Right atrium auricular region (tissue), 2 donors: ENCODE measurements at places on chromosomes 11 and 22. TPM values are rescaled to one million over a fixed set of nuclear protein-coding genes. Genes with fewer than 3 reads are reported as not detected.
A peak's percentile ranks its signal among the peaks of the same experiment; 100 is the strongest.

GRCh38 chr11:118180300-118180703 lies 3.9 kb upstream of the SCN2B start:
- DNase-seq = peak; percentile 85

Gene INPP5J
- 26.3 TPM for total RNA-seq

Gene ART5
- 1.1 TPM for total RNA-seq

DNA sequence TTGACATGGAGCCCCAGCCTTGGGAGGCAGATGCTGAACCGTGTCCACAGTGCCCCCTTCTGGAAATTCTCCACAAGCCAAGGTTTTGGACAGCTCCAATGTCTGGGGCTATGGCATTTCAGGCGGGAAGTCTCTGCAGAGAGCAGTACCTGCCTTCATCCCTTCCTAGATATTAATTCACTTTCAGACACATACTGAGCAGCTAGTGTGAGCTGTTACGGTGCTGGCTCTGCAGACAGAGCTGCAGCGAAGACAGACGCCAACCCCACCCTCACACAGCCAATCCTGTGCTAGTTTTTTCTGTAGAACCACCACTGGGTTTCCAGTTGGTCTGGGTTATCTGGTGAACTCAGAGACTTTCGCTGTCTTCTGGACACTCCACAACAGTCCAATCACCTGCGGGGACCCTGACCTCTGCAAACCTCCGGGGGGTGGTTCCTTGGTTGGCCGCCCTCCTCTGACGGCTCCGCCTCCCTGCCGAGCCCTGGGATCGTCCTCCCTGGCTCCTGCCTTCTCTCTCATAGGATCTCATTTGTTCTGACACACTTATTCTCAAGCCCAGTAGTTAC lies 9.1 kb downstream of the LMF2 start:
- peak; percentile 72 for DNase-seq

Gene EXT2
- 45.2 TPM for total RNA-seq

Gene MUC2
- not detected for total RNA-seq

Gene MRGPRE
- not detected for total RNA-seq

- DNase-seq = no peak
Measured at GRCh38 chr11:36313750-36314433, 17.8 kb downstream of the PRR5L start.

GRCh38 chr11:111225881-111226280 lies 19.6 kb upstream of the POU2AF2 start:
- no peak for DNase-seq

GRCh38 chr11:20964985-20965384 lies 295.6 kb downstream of the NELL1 start:
- DNase-seq = no peak

- DNase-seq = no peak
Measured at GRCh38 chr22:41562461-41562860, 1.7 kb downstream of the CSDC2 start.

DNA sequence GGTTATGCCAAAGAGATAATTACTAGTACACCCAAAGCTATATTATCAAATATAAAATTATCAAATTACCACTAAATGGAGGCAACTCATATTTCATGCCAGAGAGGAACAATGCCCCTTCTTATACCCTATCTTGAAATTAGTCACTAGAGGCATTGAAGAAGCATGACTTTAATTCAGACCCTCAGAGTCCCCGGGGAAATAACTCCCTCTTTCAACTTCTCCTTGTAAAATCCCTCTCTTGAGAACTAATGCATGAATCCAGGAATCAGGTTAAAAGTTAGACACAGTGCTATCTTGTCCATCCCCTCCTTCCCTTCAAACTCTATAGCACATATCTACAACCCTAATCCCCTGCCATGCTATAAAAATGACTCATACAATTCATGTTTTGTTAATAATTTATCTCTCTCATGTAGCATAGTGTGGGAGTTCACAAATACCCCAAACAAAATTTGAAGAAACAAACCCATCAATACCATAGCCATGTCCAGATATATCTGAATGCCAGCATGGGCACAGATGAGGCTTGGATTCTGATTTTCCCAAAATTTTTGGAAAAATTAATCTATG lies 665.4 kb downstream of the KCNA4 start:
- DNase-seq = no peak

DNA sequence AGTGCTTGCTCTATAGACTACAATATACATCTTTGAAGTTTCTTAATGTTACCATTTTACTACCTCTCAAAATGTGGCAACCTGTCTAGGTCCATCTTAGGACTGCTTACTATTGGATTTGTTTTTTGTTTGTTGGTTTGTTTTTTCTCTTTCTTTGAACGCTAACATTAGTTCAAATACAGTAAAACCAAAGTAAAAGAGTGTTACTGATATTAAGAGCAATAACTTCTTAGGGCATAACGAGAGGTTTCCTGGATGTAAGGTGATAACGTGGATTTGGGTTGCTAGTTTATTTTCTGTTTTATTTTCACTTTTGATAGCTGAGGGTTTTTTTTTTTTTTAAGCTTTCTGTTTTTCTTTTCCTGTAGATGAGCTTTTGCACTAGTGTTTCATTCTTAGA lies 43.6 kb downstream of the TMEM135 start:
- no peak for DNase-seq

Gene CECR2
- 4.8 TPM for total RNA-seq

- DNase-seq = no peak
Measured at GRCh38 chr11:115578275-115578674, 74.1 kb upstream of the CADM1 start.

Gene PANX3
- not detected for total RNA-seq

Gene OR4A16
- not detected for total RNA-seq

Gene OR52A1
- total RNA-seq = not detected

DNA sequence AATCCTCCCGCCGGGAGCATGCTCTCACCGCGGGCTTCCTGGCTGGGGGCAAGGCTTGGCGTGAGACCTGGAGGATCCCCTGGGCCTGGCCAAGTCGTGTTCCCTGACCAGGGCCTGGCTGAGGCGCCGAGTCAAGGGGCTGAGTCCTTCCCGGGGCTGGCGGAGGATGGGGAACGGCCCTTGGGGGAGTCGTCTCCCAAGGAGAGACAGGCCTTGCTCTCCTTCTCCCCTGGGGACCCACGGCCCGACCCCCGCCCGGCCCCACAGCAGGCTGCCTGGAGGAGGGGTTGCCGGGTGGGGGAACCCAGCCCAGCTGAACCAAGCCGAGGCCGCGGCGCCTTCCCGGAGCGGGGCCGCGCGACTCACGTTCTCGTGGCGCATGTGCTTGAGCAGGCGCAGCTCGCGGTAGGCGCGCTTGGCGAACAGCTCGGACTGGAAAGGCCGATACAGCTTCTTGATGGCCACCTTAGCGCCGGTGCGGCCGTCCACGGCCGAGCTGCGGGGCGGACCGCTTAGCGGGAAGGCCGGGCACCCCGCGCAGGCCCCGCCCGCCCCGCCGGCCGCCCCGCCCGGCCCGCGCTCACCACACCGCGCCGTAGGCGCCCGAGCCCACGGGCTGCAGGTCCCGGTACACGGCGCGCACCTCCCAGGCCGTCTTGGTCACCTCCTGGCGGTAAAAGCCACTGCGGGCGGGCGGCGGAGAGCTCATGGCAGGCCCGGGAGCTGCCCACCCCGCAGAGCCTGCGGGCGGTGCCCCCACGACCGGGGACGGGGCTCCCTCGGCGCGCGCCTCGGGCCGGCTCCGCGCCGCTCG lies 475 bp downstream of the MAPK12 start:
- DNase-seq = no peak

DNA sequence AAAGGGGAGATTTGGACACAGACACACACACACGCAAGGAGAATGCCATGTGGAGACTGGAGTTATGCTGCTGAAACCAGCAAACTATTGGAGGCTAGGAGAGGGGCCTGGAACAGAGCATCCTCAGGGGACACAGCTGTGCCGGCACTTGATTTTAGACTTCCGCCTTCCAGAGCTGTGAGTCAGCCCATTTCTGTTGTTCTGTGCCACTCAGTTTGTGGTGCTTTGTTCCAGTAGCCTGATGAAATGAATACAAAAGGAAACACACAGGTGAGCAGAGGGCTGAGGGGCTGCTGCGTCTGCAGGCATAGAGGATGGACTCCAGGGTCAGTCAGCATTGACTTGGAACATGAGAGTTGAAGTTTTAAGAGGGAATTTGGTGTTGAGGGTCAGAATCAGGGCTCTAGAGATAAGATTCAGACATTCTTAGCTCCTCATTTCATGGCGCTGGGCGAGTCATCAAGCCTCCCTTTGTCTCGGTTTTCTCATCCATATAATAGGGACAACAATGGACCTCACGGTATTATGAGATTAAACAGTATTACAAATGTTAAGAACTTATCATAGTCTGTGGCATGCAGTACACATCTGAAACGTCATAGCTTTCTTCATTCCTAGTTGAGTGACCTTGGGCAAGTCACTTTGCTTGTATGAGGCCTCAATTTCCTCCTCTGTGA lies 191.0 kb downstream of the MIAT start:
- peak; percentile 58 for DNase-seq

Gene MOGAT2
- total RNA-seq = not detected

- DNase-seq = no peak
Measured at GRCh38 chr11:6438979-6439571, 1.7 kb downstream of the HPX start.

Gene CALCA
- total RNA-seq = not detected

GRCh38 chr11:62130283-62131169 lies 6.7 kb downstream of the INCENP start:
- no peak for DNase-seq

- DNase-seq = no peak
Measured at GRCh38 chr11:88105526-88105925, 69.7 kb downstream of the RAB38 start.

GRCh38 chr11:121347813-121348212 lies 55.2 kb downstream of the SC5D start:
- no peak for DNase-seq

Gene MS4A2
- 0.93 TPM for total RNA-seq

Gene NRGN
- 2.2 TPM for total RNA-seq

GRCh38 chr11:61343792-61344745 lies 11.0 kb downstream of the TKFC start:
- DNase-seq = no peak

Gene OR5B21
- total RNA-seq = not detected

DNA sequence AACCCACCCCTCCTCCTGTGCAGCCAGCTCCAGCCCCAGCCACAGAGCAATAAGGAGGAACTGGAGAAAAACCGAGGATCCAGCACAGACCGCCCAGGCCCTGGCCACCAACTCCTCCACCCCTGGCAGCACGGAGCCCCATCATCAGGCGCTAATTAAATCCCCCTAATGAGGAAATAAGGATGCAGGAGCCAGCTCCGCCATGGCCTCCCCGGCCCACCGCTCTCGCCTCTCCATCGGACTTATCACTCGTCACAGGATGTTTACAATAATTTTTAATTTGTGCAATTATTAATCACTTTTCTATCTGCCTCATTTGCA lies 42.6 kb downstream of the BUD13 start:
- DNase-seq = no peak

GRCh38 chr11:78338138-78338537 lies 79.5 kb downstream of the GAB2 start:
- no peak for DNase-seq

DNA sequence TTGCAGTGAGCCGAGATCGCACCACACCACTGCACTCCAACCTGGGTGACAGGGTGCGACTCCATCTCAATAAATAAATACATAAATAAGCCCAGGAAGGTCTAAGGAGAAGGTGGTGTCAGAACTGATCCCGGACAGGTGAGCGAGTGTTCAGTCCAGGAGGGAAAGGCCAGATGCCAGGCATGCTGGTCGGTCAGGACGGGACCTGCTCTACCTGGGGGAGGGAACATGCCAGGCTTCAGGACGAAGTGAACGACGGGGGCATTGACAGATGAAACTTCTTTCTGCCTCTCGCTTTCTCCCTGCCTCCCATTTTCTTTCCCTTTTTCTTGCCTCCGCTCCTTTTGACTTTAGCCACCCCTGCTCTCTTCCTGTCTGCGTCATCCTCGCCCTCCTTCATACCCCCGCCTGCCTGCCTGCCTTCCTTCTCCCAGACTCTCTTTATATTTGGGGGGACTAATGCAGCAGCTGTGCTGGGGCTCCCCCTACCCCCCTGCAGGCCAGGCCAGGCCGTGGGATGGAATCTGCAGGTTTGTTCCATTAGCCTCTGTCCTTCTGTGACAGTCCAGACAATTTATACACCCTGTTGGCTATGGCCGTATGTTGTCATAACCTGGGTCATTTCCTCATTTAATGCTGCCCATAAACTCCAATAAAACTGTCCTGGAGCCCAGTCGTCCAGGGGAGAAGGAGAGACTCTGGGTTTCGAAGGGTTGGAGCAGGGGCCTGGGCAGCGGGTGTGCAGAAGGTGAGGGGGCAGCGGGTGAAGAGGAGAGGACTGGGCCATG lies 209.2 kb upstream of the TBCEL start:
- DNase-seq = no peak

Gene GGTLC2
- total RNA-seq = not detected

Gene TST
- total RNA-seq = 82.1 TPM

Gene CLCF1
- 18.0 TPM for total RNA-seq

Gene SCO2
- total RNA-seq = 0.94 TPM

GRCh38 chr11:8285228-8285627 lies 21.6 kb upstream of the LMO1 start:
- peak; percentile 40 for DNase-seq

- no peak for DNase-seq
Measured at GRCh38 chr11:132999031-132999430, 533.3 kb downstream of the OPCML start.

DNA sequence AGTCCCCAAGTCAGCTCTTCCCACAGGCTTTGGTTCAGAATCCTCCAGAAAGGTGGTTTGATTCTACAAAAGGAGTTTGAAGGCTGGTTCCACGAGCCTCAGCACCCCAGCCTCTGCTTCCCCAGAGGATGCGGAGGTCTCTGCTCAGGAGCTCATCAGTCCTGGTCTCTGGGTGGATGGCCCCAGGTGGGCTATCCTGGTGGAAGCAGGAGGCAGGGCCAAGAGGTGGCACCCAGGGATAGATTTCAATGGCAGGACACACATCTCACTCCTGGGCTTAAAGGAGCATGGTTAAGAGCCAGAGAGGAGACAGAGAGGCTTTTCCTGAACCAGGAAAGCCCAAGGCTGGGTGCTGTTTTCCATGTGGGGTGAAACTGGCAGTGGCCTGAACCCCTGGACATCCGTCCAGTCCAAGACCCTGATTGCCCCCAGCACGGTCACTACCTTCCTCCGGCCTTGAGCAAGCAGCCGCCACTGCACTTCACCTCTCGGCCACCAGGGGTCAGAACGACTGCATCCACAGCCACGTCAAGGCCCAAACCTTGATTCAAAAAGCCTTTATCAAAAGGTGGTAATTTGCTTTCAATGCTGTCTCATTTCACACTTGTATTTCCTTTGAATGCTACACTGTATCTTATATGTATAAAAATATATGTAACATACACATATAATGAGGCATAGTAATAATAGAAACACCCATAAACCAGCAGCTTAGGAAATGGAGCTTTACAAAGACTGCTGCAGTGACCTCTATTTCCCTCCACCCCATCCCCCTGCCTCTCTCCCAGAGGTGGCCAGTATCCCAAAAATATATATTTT lies 19.3 kb upstream of the FXYD2 start:
- DNase-seq = peak; percentile 83

DNA sequence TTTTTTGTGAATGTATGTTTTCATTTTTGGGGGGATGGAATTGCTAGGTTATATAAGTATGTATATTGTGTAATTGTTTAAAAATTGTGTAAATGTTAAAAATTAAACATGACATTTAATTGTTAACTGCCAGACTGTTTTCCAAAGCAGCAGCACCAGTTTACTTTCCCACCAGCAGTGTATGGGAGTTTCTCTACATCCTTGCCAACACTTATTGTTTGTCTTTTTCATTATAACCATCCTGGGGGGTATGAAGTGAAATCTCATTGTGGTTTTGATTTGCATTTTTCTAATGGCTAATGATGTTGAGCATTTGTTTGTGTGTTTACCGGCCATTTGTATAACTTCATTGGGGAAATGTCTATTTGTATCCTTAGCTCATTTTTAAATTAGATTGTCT lies 31.7 kb upstream of the RRAS2 start:
- no peak for DNase-seq

- no peak for DNase-seq
Measured at GRCh38 chr22:17783773-17784480, 9.7 kb upstream of the BID start.

Gene LMNTD2
- total RNA-seq = 0.86 TPM
